ENCODE measurements at places on chromosomes 3 and 15. TPM values are rescaled to one million over a fixed set of nuclear protein-coding genes. Genes with fewer than 3 reads are reported as not detected.

- H3K4me1 ChIP-seq, result peaks cover 62% of the 10 kb centered on the region
- DNase-seq, result no peak
- H3K36me3 ChIP-seq, result no peaks in the 10 kb centered on the region
- no peak overlapping the region for H3K4me3 ChIP-seq
- no peak overlapping the region for H3K27ac ChIP-seq
These were observed 30.9 kb downstream of the PIAS1 start for GRCh38 chr15:68085052-68085451.

KLHL40 gene
- not detected for total RNA-seq

CFAP91 gene
- total RNA-seq, result 21.5 TPM

SLC22A13 gene
- not detected for total RNA-seq

CLSTN2 gene
- total RNA-seq, result 14.5 TPM

- no peaks in the 10 kb centered on the region for H3K27me3 ChIP-seq
- no peak overlapping the region for H3K4me3 ChIP-seq
- no peaks in the 10 kb centered on the region for H3K4me1 ChIP-seq
- no peak overlapping the region for H3K27ac ChIP-seq
- DNase-seq, result no peak
These were observed 109.0 kb downstream of the FRMD4B start for GRCh38 chr3:69276884-69277283.

CIB2 gene
- total RNA-seq, result 3.4 TPM

TRMT10C gene
- total RNA-seq, result 3.3 TPM

MUC20 gene
- total RNA-seq, result 21.8 TPM

SH2D7 gene
- total RNA-seq, result not detected

GRCh38 chr3:190340071-190340470 is 17.8 kb upstream of the CLDN1 start:
- H3K27ac ChIP-seq, result no peak overlapping the region
- no peak overlapping the region for H3K4me3 ChIP-seq
- H3K27me3 ChIP-seq, result no peaks in the 10 kb centered on the region
- no peaks in the 10 kb centered on the region for H3K36me3 ChIP-seq
- no peak for DNase-seq
- peaks cover 6% of the 10 kb centered on the region for H3K4me1 ChIP-seq

DNA sequence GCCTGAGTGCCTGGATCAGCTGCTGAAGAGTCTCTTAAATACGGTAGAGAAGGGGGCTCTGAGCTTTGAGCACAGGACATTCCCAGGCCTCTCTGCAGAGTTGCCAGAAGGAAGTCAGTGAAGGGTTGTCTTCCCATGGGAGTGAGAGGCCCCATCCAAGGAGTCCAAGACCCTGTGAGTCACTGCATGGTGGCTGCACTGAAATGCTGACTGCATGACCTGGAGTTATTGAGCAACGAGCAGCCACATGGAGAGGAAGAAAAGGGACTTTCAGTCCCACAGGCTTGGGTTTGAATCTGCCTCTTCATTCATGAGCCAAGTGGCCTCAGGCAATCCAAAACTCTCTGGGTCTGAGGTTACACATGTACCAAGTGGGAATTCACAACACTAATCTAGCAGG is 69.6 kb upstream of the RASGRF1 start:
- H3K27ac ChIP-seq, result no peak overlapping the region
- no peak overlapping the region for H3K4me3 ChIP-seq
- no peak for DNase-seq
- no peaks in the 10 kb centered on the region for H3K27me3 ChIP-seq

DNA sequence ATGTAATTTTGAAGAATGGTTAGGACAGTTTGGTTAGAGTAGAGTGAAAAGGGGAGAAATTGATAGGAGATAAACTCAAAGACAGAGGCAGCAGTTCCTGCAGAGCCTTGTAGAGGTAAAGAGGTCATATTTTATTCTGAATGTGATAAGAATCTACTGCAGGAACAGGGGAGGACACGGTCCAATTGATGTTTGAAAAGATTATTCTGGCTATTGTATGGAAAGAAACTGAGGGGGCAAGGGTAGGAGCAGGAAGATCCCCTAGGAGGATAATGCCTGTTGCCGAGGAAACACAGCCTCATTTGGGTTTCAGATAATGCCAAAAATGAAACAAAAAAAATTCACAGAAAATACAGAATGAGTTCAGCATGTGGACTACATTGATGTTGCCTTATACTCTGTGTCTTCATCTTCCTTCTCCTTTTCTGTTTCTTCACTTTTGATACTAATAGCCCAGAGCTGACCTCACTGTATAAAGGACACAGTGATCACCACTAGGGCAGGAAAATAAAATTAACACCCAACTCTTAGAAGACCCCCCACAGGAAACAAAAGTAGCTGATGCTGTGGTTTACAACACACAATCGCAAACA is 454.6 kb upstream of the UBE2E2 start:
- H3K4me1 ChIP-seq, result no peaks in the 10 kb centered on the region
- H3K4me3 ChIP-seq, result no peak overlapping the region
- no peak for DNase-seq
- H3K36me3 ChIP-seq, result no peaks in the 10 kb centered on the region
- no peaks in the 10 kb centered on the region for H3K27me3 ChIP-seq

BBS4 gene
- 20.2 TPM for total RNA-seq

DNA sequence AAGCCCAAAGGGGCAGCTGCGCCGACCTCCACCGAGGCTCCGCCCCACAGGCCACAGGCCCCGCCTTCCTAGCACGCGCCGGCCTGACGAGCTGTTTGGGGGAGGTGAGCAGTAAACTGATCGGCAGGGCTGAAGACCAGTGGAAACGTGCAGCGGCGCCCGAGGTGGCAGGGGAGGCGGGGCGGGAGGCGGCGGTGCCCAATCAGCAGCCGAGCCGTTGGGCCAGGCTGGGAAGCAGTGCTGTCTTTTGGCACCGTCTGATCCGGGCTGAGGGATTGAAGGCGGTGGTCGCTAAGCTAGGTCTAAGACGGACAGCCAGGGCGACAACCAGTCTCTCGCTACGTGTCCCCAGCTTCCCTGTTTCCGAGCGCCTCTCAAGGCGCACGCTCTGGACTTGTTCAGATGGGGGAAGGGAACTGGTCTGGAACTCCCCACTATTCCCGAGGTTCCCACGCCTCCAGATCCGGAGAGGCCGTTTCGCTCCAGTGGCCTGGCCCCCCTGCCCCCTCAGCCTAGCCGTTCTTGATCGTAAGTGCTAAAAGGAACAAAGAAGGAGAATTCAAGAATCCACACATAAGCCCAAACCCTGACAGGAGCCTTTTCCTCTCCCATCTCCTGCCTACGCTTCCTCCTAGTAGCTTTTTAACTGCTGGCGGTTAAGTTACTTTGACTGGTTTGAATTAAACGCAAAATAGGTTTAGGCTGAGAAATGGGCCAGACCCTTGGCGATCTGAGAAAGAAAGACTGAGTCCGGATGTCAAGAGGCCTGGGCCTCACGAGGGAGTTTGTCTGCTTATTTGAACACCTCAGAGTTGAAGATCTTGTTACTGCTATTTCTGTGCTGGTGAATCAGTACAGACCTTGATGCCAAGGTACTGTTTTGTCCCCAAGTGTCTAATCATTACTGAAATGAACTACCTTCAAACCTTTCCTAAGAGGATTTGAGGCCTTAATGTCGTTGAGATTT is at the start of gene FMN1:
TSS of gene FMN1 (minus strand) at position 11 of the 967 bp plus-strand sequence. CDS start 39,800 bp downstream, outside the sequence.
- H3K27me3 ChIP-seq, result no peaks in the 10 kb centered on the region
- no peak within 1 kb of the TSS for H3K4me3 ChIP-seq
- no peaks in the 10 kb centered on the region for H3K36me3 ChIP-seq
- H3K4me1 ChIP-seq, result peaks cover 4% of the 10 kb centered on the region
- peak within 1 kb of the TSS; percentile 31 for H3K27ac ChIP-seq

UROC1 gene
- total RNA-seq, result not detected

GRCh38 chr3:141337523-141337854 is 30.8 kb upstream of the ZBTB38 start:
- H3K27ac ChIP-seq, result no peak overlapping the region
- H3K36me3 ChIP-seq, result no peaks in the 10 kb centered on the region
- H3K4me1 ChIP-seq, result no peaks in the 10 kb centered on the region
- no peak overlapping the region for H3K4me3 ChIP-seq
- no peak for DNase-seq

XIRP1 gene
- total RNA-seq, result not detected

DNA sequence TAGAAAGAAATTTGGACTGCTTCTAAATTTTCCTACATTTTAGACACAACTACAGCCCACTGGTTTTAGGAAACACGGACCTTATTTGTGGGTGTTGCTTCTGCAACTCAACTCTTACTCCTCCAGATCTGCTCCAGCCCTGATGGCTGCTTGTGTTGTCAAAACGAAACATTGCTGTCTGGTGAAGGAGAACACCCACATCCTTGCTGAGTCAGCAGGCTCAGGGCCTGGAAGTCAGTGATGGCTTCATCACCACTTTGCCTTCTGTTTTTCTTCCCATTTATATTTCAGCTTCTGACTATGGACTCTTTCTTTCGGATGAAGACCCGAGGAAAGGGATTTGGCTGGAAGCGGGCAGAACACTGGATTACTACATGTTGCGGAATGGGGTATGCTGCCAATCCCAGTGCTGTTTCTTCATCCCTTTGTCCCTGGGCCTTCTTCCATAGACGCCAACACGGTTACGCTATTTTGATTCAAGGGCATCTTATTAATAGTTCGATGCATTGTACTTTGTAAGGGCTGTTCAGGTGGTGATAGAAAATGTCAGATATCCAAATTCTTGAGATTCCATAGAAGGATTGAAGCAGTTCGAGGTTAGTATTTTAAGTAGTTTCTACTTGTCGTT is 392.6 kb upstream of the TPM1 start:
- no peak overlapping the region for H3K4me3 ChIP-seq
- H3K36me3 ChIP-seq, result no peaks in the 10 kb centered on the region
- H3K4me1 ChIP-seq, result no peaks in the 10 kb centered on the region
- H3K27ac ChIP-seq, result no peak overlapping the region
- H3K27me3 ChIP-seq, result no peaks in the 10 kb centered on the region

CFAP20DC gene
- total RNA-seq, result 1.0 TPM

DNA sequence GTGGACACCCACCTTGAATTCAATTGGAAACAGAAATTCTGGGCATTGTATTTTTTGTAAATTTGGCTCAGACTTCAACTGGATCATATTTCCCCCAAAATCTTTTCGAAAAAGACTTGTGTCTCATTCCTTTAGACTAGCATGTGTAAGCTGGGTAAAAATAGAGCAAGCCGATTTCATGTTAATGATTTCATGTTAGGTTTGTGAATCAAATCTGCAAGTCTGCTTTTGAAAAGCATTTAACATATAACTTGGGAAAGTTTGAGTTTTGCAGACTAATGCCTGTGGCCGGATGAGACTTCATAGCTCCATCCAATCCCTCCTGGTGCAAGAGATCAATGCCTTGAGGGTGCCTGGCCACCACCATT is 64.5 kb downstream of the FLNB start:
- H3K27ac ChIP-seq, result no peak overlapping the region
- no peaks in the 10 kb centered on the region for H3K27me3 ChIP-seq
- no peak overlapping the region for H3K4me3 ChIP-seq
- H3K4me1 ChIP-seq, result peaks cover 38% of the 10 kb centered on the region
- DNase-seq, result no peak
- H3K36me3 ChIP-seq, result peaks cover 4% of the 10 kb centered on the region

DNA sequence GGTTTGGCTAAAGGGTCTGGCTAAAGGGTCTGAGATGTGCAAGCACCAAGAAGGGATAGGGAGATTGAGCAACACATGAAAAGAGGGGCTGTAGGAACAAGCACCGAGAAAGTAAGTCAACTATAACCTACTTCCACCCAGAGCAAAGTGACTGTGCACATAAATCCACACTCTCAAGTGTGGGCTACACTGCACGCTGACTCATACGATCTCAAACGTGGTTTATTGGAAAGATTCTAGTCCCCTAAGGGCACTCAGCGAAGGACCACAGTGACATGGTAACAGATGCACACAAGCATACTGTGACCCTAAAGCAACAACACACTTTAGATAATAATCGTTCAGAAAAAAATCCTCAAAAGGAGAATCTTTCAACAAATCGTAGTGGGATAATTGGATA is 48.0 kb downstream of the EHHADH start:
- no peak overlapping the region for H3K27ac ChIP-seq
- no peaks in the 10 kb centered on the region for H3K36me3 ChIP-seq
- no peaks in the 10 kb centered on the region for H3K4me1 ChIP-seq

AP3B2 gene
- 6.6 TPM for total RNA-seq

DNA sequence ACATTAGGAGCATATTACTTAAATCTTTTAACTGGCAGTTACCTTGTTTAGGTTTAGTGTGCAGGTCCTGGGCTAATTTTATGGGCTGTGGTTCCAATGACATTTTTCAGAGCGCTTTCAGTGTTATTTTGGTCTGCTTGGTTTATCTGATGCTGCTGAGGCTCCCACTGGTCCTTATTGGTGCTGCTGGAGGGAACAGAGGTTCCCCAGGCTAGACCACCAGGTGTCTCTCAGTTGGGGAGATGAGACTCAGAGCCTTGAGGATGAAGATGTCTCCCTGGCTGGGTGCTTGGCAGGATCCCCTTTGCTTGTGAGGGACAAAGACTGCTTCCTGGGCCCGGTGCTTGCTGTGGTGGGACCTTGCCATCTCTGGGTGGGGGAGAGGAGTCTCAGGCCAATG is 28.3 kb upstream of the TASOR start:
- DNase-seq, result no peak
- no peaks in the 10 kb centered on the region for H3K36me3 ChIP-seq
- H3K27me3 ChIP-seq, result no peaks in the 10 kb centered on the region
- no peaks in the 10 kb centered on the region for H3K4me1 ChIP-seq
- H3K27ac ChIP-seq, result no peak overlapping the region
- H3K4me3 ChIP-seq, result no peak overlapping the region

- DNase-seq, result no peak
- no peaks in the 10 kb centered on the region for H3K4me1 ChIP-seq
- H3K4me3 ChIP-seq, result no peak overlapping the region
- H3K27me3 ChIP-seq, result no peaks in the 10 kb centered on the region
- H3K27ac ChIP-seq, result no peak overlapping the region
These were observed 74.7 kb downstream of the SNRK start for GRCh38 chr3:43361077-43361476.

DNA sequence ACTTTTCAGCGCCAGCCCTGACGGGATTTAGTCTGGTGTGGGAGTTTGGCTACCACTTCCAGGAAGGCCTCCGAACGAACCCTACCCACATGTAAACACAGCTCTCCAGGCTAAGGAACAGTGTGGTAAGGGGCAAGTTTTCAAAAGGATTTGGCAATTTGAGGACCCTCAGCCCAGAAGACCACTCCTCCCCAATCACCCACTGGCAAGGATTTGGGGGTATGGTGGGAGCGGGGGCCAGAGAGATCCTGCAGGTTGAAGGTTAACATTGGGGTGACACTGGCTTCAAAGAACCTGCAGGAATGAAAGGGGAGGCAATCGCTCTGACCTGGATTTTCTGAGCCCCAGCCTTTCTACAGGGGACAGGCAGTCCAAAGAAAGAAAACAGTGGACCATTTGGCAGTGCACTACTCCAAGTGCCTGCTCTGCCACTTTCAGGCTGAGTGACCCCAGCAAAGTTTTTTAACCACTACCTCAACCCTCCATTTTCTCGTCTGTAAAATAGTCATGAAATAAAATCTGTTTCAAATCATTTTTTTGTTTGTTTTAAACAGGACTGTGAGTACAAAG is 34.5 kb downstream of the ZIC4 start:
- no peaks in the 10 kb centered on the region for H3K4me1 ChIP-seq
- no peaks in the 10 kb centered on the region for H3K27me3 ChIP-seq
- no peak overlapping the region for H3K4me3 ChIP-seq
- DNase-seq, result no peak
- H3K27ac ChIP-seq, result no peak overlapping the region

AMT gene
- total RNA-seq, result 27.7 TPM

All from body of pancreas (tissue), 4 donors.